ENCODE measurements at places on chromosomes 1 and 21.

DNA sequence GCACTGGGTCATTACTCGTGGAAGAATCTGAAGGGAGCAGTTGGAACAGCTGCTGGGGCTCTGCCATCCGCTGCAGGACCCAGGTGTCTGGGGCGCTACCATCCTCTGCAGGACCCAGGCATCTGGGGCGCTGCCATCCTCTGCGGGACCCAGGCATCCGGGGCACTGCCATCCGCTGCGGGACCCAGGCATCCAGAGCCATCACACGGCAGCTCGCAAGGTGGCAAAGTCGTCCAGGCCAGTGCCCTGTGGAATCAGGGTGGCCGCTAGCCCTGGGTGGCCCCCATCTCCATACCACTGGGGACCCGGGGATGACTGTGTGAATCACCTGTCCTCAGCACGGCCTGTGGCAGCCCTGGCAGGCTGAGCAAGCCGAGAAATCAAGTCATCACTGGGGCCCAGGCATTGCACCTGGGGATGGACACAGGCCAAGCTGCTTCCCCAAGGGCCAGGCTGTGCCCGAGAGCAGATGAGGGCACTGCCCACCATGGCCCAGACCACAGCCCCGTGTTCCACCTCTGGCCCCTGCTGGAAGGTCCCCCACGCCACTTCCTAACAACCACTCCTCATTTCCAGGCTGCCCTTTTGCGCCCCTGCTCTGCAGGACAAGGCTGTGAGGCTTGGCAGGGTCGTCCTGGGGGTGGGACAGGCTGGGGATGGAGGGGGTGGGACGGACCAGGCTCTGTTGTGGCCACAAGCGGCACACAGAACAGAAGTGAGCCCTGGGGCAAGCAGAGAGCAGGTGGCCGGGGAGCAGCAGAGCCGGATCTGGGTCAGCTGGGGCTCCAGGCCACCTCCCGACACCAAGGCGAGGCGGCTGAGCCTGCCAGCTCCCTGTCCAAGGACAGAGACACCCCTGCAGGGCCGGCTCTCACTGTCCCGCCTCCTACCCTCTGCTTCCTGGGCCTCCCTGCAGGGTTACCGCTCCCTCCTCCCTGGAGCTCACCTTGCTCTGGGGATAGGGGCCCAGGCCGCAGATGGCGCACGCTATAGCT is 12.7 kb downstream of the GABRD start:
- DNase-seq = no peak

GRCh38 chr1:90452491-90452890 is 264.6 kb downstream of the BARHL2 start:
- no peak for DNase-seq

DNA sequence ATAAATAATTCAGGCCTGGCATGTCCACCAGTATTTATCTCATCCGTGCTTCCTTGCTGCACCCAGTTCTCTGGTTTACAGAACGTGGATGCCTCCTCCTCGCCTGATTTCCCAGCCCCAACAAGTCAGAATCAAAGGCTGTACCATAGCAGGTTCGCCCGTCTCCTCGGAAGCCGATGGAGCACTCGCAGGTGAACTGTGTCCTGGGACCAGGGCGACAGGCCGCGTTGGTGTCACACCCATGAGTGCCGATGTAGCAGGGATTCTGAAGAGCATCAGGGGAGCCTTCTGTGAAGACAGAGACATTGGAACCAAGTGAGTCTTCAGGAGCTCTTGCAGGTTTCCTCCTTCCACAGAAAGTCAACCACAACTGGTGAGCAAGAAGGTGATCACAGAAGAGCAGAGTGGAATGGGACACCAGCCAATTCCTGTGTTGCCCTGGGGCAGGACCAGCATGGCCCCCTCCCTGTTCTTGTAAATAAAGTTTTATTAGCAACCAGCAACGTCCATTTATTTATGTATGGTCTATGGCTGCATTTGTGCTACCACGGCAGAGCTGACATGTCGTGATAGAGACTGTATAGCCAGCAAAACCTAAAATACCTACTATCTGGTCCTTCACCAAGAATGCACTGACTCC is 40.8 kb downstream of the NID1 start:
- DNase-seq = no peak

- no peak for DNase-seq
Measured at GRCh38 chr1:44242746-44243145, 29.5 kb downstream of the DMAP1 start.

DNA sequence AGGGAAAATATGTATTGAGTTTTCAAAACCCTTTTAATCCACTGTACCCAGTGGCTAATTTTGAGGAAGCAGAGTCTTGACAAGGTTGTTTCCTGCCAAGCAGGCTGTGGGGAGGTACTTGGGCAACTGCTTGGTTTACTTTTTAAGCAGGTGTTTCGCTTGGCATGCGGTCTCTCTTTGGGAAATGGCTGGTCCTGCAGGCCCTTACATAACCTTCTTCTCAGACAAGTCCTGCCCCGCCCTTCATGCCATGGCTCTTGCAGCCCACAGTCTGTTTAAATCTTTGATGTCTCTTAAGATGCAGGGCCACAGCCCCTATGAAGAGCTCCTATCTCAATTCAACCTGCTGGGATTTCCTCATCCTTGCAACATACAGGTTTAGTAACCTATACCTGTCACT is 36.0 kb upstream of the ABCD3 start:
- DNase-seq = no peak
